NCI-H748 treated with DMSO at 0.1 percent for 48 hours (cell line): ENCODE measurements at places on chromosomes 13 and 19.

DNA sequence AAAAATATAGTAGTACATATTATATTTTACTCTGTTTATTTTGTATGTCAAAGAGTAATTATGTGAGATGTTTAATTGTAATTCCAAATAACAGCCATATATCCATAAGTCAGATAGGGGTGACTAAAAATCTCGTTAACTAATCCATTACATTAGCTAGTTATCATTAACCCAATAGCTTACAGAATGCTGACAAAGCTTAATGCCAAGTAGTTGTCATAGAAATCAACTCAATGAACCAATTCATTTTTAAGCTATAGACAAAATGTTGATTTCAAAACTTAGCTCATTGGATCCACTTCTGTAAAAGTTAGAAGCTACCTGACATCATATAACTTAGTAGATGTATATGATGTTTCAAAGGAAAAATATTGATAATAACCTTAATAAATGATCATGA lies 206.7 kb upstream of the SLITRK1 start:
- DNase-seq, result no peak

DNA sequence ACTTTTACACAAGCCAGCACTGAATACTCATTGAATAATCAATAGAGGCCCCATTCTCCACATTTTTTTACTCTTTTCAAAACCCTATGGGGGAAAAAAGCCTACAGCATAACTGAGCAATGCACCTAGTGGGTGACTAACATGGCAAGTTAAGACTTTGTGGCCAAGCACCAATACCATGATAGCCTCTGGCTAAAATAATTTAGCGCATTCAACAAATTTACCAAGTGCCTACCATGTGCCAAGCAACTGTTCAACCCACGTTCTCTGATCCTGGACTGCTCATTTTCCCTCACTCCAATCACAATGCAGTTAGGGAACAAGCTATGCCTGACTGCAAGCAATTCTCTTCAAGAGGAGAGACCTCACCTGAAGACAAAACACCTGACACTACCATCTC lies 3.0 kb downstream of the ANKRD10 start:
- no peak for DNase-seq

- no peak for DNase-seq
Measured at GRCh38 chr13:83048419-83048818, 833.9 kb downstream of the SLITRK1 start.

GRCh38 chr13:113723410-113724015 lies 35.5 kb upstream of the TMEM255B start:
- no peak for DNase-seq

DNA sequence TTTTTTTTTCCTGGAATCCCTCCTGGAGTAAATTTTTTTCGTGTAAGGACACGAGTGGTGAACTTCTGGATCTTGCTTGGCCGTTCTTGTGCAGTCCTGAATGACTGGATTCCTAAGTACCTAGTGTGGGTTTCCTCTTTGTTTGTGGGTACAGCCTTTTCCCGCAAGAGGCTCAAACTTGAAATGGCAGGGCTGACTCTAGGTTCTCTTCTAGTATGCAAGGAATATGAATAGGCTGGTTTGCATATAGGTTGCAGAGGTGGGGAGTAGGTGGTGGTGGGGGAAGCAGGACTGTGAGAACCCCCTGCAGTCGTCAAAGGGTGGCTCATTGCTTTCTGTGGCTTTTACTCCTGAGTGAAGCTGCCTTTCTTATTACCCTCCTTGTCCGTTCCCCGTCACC lies 13.6 kb downstream of the UBAC2 start:
- DNase-seq, result no peak

DNA sequence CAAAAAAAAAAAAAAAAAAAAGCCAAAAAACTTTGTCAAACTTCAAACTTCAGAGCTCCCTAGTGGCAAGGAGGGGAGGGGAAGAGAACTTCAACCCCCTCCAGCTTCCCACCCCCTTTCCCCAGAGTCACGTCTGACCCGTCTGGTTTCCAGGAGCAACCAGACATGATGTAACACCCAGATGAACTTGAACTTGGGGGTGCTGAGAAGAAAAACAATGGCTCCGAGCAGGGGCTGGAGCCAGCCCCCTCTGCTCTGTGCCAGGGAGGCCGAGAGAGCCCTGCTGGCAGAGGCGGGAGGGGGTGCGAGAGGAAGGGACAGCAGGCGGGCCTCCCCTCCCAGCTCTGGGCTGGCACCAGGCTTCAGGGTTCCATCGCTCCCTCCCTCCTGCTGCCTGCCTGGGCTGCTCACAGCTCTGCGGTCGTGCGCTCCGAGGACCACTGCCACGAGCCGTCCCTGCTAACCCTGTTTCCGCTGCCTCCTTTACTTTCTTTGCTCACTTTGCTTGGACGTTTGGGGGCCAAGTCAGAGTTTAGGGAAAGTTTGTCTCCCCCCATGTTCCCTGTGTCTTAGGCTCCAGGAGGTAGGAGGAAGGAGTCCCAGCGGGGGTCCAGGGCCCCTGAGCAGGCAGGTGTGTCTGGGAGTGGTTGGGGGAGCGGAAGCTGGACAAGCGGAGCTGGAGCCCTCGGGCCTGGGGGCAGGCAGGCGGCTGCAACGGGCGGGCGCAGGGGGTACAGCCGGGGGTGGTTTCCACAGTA lies 11.1 kb downstream of the LYL1 start:
- no peak for DNase-seq

DNA sequence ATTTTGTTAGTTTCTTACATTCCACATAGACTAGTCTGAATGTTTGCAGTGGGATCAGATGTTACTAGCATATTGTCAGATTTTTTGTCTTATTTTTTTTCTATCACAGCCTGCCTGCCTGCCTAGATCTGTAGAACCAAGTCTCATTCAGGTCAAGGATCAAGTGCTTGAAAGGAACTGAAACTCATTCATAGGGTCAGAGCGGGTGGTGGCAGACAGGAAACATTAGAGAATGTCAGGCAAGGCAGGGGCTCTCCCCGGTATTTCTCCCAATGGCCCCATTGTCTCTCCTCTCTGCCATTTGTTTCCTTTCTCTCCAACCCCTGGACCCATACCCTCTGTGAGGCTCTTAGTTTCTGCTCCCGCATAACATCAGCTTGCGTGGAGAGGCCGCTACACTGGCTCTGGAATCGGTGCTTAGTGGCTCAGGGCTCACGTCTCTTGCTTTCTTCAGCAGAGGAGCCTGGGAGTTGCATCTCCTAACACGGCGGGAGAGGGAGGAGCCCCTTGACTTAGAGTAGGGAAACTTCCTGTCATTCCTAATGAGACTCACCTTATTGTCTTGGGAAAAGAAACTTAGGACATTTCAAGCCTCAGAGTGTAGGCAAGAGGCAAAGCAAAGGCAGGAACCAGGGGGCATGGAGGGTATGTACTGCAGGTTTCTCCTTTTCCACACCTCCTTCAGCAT lies 35.6 kb upstream of the SPATA13 start:
- no peak for DNase-seq

DNA sequence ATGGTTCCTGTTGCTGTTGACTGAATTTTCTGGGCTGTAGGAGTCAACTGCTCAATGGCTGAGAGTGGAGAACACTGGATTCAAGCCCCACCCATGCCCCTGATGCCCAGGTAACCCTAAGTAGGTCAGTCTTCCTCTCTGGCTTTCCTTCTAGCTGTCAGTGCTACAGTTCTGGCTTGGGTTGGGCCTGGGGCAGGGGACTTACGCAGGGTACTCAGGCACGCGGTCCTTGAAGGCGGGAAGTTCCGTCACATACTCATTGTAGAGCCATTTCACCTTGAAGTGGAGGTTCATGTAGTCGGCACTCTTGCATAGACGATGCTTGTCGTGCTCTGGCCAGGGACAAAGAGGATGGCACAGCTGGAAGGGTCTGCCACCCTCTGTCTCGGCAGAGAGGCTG lies 55.6 kb downstream of the UNC13A start:
- no peak for DNase-seq

- no peak for DNase-seq
Measured at GRCh38 chr13:94168783-94169453, 310.6 kb downstream of the DCT start.

- no peak for DNase-seq
Measured at GRCh38 chr19:46621191-46622117, 3.4 kb downstream of the PTGIR start.

DNA sequence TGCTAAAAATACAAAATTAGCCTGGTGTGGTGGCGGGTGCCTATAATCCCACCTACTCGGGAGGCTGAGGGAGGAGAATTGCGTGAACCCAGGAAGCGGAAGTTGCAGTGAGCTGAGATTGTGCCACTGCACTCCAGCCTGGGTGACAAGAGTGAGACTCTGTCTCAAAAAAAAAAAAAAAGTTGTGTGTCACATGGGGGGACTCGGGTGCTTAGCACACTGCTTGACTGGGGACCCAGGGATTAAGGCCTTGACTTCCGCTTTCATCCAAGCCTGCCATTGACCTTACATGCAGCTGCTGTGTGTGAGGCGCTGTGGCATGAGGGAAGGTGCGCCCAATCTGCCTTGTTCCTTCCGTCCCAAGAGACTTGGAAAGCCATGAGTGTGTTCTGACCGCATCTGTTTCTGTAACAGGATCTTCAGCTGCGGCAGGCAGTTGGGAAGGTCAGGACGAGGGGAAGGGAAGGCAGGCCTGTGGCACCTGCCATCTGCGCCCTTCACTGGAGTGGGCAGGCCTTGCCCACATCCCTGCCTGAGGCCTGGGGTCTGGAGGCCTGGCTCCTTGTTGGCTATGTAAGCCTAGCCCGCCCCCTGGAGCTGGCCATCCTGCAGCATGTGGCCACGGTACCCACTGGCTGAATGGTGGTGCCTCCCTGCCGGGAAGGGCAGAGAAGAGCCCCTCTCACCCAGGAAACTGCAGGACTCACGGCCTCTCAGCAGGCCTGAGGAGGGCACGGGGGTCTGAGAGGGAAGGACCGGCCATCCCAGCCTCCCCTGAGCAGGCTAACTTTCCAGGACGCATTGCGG lies 23.0 kb downstream of the PPP1R37 start:
- no peak for DNase-seq

DNA sequence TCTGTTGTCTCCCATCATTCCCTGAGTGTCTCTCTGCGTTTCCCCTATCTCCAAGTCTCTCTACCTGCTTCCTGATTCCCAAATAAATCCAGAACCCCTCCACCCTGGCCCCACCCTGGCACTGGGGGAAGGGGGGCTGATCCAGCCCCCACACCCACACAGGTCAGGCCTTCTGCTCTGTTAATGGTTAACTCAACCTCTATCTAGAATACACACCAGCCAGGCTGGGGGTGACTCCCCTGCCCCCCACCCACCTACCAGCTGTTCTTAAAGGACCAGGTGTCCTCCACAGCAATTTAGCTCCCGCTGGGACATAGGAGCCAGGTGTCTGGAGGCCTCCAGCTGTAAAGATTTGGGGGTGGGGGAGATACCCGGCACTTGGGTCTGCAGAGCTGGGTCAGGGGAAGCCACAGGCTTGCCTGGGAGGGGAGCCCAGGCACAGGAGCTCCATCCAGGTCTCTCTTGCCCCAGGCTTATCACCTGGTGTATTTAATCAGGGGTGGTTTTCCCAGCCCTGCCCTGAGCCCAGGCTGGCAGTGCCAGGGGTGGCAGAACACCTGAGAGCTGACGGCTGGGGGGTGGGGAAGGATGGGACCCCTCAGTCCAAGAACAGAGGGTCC lies 3.9 kb downstream of the IRF2BP1 start:
- DNase-seq, result no peak

DNA sequence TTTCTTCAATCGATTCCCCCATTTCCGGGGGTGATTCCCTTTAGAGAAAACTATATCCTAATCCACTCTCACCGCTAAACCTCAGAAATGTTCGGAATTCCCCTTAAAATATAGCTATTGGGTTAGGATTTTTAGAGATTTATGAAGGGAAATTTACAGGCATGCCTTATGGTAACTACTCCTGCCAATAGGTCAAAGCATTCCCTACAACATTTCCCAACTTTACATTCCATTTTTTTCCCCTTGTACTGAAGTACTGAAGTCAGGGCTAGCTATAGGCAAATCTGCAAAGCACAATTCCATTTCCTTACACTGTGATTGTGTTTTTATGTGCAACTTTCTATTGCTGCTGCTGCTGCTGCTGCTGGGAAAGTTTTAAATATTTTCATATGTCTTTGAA lies 2.1 kb downstream of the EDNRB start:
- DNase-seq, result no peak

- DNase-seq, result no peak
Measured at GRCh38 chr13:54029226-54029625, 1000.6 kb downstream of the OLFM4 start.

DNA sequence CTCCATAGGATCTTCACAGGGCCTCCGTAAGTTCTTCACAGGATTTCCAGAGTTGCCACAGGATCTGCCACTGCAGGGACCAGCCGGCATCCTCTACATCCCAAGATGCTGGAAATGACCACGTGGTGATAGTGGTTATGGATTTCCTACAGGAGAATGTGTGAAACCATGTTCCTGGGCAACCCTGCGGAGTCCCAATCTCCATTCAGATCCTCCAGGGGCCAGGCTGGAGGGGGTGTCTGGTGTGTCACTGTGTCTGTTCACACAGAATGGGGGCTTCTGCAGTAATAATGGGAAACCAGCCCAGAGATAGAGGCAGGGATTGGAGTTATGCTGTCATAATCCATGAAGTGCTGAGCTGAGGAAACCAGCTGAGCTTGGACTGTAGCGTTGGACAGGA lies 8.6 kb downstream of the LILRA6 start:
- DNase-seq, result no peak

GRCh38 chr19:42475366-42475765 lies 32.6 kb upstream of the CXCL17 start:
- no peak for DNase-seq

DNA sequence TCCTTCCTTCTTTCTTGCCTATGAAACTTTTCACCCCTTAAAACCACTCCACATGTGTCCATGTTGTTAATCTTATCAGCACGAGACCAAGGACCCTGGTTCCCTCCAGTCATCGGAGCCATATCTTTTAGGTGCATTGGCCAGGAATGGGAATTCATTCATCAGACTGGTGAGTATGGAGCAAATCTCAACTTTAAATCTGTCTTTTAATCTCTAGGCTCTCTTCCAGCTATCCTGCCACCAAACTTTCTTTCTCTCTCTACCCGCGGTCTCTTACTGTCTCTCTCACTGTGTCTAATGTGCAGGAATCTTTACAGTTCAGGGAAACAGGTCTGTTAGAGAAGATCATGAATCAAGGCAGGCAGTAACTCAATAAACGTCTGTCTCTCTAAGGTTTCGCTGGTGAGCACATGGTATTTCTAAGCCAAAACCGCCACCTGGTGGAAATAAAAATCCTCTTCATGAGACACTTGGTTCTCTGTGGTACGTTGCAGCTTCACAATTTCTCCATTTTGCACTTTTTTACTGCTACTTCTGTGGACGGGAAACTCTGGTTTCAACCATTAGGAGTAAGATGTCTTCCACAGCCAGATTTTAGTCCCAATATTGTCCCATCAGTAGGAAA lies 16.1 kb downstream of the LGALS16 start:
- DNase-seq, result peak; percentile 67
